ENCODE measurements at places on chromosomes 11 and 22. TPM values are rescaled to one million over a fixed set of nuclear protein-coding genes. Genes with fewer than 3 reads are reported as not detected.

DNA sequence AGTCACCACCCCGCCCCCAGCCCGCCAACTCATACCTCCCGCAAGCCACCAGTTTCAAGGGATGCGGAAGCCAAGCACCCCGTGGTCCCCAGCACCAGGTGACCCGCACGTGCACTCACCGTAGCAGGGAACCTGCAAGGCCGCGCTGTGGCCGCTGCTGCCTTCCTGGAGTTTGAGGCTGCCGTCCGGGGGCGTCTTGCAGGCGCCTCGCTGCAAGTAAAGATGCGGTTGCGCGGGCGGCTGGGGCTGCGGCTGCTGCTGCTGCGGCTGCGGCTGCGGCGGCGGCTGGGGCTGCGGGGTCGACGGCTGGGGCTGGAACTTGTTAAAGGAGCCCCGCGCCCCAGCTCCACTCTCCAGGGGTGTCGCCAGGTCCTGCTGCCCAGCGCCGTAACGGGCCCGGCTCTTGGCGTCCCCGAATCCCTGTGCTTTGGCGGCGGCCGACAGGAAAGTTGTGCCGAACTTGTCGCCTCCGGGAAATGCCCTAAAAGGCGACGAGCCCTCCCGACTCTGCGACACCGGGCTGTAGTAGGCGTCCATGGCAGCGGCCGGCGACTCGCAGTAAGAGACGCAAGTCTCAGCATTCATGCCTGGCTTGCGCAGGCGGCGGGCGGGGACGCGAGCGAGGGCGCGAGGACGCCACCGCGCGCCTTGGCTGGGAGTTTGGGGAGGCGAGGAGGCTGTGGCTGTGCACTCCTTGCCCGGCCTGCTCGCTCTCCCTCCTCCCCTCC, at the start of gene ALX4:
ALX4 (minus strand) TSS at position 662 of the 728 bp plus-strand sequence; CDS start at position 585, 77 bp downstream.
- DNase-seq = no peak

DNA sequence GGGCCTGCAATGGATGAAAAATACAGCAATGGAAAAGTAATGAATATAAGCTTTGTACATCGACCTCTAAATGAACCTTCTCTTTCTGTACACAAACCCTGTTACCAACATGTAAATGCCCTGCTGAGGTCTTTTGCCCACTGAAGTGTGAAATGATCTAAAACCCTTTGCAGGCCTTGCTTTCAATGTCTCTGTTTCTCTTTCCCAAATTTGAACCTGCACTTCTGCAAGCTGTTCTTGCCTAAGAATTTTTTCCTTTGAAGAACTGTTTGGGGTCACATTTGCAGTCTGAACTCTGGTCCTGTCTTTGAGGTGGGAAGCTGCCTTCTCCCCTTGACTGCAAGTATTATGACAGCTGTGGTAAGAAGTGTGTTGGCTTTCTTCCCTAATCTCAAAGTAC, 1237.1 kb downstream of the FAM181B start:
- DNase-seq = peak; percentile 14

- no peak for DNase-seq
Measured at GRCh38 chr11:110909336-110909735, 197.1 kb upstream of the ARHGAP20 start.

CTSW gene
- 1.5 TPM for polyA plus RNA-seq

APOBEC3G gene
- 11.4 TPM for polyA plus RNA-seq

DNA sequence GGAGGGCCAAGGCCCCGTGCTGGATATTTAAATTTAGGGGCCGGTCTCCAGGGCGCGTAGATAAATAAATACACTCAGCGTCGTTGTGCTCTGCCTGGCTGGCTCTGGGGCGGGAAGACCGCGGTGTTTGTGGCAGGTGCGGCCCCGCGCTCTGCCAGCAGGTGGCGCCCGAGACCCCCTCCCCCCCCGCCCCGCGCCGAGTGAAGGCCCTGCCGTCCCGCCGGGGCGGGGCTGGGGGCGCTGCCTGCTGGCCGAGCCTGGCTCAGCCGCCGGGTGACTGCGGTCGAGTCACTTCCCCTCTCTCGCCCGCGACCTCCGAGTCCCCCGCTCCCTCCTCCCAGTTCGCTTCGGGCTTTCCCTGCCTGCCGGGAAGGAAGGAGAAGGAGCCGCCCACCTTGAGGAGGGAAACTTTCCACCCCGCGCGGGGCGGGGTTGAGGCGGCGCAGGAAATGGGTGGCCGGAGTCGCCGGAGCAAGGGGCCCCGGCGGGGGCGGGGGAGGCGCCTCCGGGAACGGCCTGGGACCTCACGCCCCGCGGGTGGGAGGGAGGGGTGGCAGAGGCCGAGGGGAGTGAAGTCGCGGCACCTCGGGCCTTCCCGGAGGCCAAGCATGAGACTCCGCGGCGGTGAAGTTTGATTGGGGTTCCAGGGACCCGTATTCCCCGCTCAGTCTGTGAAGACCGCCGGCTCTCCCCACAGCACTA, 1.6 kb upstream of the EHBP1L1 start:
- peak; percentile 87 for DNase-seq
